Cardiac septum (tissue), 1 donor: ENCODE measurements at places on chromosomes 2 and 18. TPM values are rescaled to one million over a fixed set of nuclear protein-coding genes. Genes with fewer than 3 reads are reported as not detected.

The ITPRIPL1 gene
- total RNA-seq, result 0.83 TPM

The TCF23 gene
- total RNA-seq, result not detected

The NRP2 gene
- total RNA-seq, result 11.7 TPM

The TMEM17 gene
- 1.4 TPM for total RNA-seq

The REG3G gene
- not detected for total RNA-seq

The ERMN gene
- not detected for total RNA-seq

The ELOA2 gene
- total RNA-seq, result not detected

The C2orf78 gene
- not detected for total RNA-seq

The LTBP1 gene
- 124 TPM for total RNA-seq

The EFHD1 gene
- 20.1 TPM for total RNA-seq

The ASAP2 gene
- 11.8 TPM for total RNA-seq

The APLF gene
- 6.5 TPM for total RNA-seq

The MATN3 gene
- total RNA-seq, result 0.11 TPM

- DNase-seq, result peak; percentile 60
These were observed 5.2 kb downstream of the KCNF1 start for GRCh38 chr2:10916953-10917352.

DNA sequence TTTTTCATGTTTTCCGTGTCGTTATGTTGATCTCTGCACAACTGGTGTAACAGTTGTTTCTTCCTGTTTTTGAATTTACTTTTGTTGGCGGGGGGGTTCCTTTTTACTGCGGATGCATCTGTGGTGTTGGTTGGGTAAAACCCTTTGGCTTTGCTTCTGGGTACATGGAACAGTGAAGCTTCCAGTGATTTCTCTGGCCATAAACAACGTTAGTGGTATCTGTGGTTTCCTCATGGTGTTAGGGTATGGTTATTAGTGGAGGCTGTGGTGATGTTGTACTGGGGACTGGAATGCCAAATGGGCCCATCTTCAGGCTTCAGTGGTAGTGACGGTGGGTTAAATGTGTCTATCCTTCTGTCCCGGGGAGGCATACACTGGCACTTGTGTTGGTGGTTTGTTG is 285.4 kb upstream of the ZNF804A start:
- no peak for DNase-seq

GRCh38 chr2:118479020-118479419 is 368.4 kb downstream of the EN1 start:
- no peak for DNase-seq

- DNase-seq, result no peak
These were observed 71.1 kb upstream of the TFCP2L1 start for GRCh38 chr2:121356058-121356640.

DNA sequence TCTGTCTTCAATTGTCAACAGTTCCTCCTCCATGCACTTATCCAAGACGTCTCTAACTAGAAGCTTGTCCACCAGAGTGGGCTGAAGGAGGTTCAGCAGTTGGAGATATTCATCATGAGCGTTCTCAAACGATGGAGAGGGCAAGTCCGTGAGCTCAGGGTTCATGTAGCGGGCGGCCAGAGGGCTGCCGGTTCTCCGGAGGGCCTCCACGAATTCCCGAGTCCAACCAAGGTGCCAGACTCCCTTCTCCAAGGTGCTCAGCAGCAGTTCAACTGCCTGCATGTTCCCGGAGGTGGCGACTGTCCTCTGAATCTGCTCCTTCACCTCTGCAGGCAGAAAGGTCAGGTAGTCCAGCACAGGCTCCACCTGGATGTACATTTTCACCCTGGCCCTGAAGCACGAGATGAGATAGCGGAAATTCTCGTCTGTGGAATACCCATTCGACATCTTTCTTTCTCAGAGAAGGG is 590 bp downstream of the IFIH1 start:
- DNase-seq, result no peak

GRCh38 chr2:67445652-67446268 is 48.6 kb downstream of the ETAA1 start:
- no peak for DNase-seq

DNA sequence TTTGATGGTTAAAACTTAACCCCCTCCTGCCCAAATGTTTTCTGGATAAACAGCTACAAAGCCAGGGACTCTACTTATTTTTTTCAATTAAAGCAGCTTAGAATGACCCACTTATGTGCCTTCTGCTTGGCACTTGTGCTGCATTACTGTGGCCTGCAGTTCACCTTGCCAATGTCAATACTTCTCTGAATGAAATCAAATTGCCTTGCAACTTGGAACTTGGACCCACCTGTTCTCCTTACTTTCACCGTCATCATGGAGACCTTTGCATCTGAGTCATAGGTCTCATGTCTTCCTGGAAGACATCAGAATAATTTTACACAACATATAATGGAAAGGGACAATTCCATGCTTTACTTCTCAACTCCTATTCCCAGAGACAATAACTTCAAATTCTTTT is 92.1 kb upstream of the FHL2 start:
- no peak for DNase-seq

- no peak for DNase-seq
These were observed 450.1 kb downstream of the SLC4A3 start for GRCh38 chr2:220077488-220077887.

GRCh38 chr2:39094717-39095363 is 26.0 kb downstream of the SOS1 start:
- no peak for DNase-seq

DNA sequence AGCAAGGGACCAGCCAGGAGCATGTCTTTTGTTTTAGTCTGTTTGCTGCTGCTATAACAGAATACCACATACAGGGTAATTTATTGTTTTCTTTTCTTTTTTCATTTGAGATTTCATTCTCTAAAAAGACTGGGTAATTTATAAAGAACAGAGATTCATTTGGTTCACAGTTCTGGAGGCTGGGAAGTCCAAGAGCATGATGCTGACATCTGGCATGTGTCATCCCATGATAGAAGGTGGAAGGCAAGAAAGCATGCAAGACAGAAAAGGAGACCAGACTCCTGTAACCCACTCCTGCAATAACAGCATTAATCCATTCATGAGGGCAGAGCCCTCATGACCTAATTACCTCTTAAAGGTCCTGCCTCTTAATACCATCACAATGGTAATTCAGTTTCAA is 14.8 kb downstream of the SGO2 start:
- no peak for DNase-seq

DNA sequence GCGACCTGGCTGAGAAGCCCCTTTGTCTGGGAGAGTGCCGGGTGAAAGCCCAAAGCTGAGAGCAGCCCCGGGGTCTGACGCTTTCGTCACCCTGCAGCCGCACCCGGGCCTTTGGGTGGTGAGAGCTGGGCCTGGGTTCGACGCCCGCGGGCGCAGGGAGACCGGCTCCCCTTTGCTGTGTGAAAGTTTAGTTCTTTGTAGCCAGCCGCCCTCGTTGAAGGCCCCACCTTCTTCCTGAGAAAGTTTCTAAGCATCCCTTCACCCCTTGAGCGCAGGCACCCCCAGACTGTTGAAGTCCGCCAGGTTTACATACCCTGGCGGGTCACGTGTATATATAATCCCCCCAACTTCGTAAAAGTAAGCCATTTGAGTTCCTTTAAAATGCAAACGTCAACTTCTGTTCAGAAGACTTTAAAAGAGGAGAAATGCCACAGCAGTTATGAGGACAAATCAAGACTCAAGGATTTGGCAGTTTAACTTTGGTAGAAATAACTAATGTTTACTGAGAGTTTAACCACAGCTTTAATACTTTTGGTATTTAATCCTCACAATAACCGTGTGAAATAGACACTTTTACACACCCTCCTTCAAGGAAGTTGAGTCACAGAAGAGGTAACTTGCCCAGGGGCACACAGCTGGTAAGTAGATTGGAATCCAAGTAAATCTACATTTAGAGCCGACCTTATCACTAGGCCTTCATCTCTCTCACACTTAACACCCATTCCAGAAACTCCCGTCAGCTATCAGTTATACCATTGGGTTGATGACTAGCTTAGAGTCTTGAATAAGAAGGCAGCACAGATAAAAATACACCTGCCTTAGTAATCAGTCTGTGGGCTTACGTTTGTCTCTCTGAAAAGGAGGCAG is 1.1 kb upstream of the MBOAT2 start:
- no peak for DNase-seq

GRCh38 chr18:10207682-10208345 is 246.6 kb upstream of the APCDD1 start:
- DNase-seq, result no peak

GRCh38 chr2:190792956-190793888 is 87.4 kb upstream of the GLS start:
- DNase-seq, result no peak

- DNase-seq, result no peak
These were observed 41.4 kb upstream of the ITGB6 start for GRCh38 chr2:160241251-160242137.

- peak; percentile 54 for DNase-seq
These were observed 86.6 kb upstream of the TMEM247 start for GRCh38 chr2:46392561-46393346.

GRCh38 chr2:19767899-19768298 is 133.9 kb downstream of the TTC32 start:
- no peak for DNase-seq

DNA sequence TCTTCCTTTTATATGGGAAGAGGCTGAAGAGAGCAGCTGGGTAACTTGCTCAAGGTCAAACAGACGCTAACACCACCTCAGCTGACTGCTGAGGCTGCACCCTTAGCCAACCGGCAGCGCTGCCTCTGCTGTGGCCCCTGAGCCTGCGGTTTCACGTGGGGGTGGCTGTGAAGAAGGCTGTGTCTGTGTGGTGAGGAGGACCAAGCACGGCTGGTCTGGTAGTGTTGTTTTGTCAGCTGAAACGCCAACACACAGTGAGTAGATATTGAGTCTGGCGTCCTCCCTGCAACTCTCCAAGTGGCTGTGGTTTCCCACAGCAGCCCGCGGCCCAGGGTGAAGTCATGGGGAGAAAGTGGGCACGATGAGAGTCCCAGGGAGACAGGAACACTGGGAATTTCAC is 69.6 kb downstream of the THNSL2 start:
- no peak for DNase-seq

DNA sequence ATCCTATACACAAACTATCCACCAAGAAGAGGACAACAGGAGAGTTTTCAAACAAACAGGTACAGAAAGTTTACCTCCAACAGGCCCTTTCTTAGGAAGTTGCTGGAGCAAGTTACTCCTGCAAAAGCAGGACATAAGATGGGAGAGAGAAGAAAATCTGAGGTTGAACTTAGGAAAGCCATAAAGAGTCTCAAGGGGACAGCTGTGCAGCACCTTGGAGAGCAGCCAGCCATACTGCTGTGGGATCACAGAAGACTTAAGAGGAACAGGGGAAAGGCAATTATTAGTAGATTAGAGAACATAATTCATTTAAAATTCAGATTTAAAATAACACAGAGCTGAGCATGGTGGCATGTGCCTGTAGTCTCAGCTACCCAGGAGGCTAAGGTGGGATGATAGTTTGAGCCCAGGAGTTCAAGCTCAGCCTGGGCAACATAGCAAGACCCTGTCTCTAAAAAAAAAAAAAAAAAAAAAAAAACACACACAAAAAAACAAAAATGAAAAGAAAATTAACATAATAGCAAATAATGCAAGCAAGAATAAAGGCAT is 148.1 kb upstream of the SIX3 start:
- no peak for DNase-seq

- no peak for DNase-seq
These were observed 43.0 kb upstream of the DSG1 start for GRCh38 chr18:31274931-31275330.
